EH (cell line): ENCODE measurements at places on chromosomes 3 and 15.

DNA sequence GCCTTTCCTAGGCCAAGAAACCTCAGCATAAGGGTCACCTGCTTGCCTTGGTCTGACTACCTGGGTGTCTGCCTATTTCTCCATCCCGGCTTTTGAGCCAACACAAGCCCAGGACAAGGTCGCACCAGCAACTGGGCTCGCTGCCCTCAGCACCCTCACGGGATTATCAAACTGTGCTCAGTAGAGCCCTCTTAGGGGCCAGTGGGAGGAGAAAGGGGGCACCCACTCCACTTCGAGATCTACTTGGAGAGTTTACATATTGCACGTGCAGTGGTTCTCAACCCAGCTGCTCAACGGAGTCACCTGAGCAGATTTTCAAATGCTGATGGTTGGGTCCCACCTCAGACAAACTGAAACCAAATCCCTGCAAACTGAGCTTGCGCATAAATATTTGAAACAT, 31.1 kb downstream of the TSPAN3 start:
- DNase-seq, result no peak

DNA sequence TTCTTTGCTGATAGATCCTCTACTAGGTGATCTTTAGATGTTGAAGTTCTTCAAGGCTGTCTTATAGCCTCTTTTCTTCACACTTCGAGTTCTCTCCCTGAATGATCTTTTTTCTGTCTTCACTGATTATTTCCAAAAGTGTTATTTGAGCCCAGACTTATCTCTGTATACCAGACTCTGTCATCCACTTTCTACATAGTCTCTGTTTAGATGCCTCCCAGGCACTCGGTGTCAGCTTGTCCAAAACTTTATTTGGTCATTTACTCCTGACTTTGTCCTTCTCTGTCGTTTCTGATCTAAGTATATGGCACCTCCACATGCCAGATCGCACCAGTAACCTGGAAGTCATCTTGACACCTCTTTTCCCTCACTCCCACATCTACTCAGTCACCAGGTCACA, 27.6 kb downstream of the KLHL18 start:
- no peak for DNase-seq

DNA sequence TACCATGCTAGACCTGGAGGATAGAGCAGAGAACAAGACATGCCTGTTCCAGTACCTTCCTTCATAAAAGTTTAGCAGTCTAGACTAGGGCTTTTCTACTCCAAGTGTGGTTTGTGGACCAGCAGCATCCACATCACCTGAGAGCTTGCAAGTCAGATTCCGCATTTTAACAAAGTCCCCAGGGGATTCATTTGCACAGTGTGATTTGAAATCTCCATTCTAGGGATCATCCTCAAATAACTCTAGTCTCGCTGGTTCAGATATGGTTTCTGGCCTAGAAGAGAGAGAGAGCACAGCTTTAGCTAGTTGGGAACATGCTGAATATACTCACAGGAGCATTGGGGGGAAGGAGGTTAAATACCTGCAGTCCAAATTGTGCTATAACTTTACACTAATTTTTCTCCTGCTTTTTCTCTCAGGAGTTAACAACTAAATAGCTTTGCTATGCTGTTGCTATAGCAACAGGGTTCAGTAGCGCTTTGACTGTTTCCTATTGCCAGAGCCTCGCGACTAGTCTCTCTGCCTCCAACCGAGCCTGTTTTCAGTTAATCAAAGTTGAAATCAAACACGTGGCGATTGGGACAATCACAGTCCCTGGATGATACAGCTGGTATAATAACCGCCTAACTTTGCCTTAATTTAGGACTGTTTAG, 64.0 kb upstream of the RASGRF1 start:
- no peak for DNase-seq

- DNase-seq, result no peak
Measured at GRCh38 chr15:75121491-75121890, 80.2 kb upstream of the C15orf39 start.

- DNase-seq, result no peak
Measured at GRCh38 chr15:50821476-50821875, 56.0 kb upstream of the SPPL2A start.

DNA sequence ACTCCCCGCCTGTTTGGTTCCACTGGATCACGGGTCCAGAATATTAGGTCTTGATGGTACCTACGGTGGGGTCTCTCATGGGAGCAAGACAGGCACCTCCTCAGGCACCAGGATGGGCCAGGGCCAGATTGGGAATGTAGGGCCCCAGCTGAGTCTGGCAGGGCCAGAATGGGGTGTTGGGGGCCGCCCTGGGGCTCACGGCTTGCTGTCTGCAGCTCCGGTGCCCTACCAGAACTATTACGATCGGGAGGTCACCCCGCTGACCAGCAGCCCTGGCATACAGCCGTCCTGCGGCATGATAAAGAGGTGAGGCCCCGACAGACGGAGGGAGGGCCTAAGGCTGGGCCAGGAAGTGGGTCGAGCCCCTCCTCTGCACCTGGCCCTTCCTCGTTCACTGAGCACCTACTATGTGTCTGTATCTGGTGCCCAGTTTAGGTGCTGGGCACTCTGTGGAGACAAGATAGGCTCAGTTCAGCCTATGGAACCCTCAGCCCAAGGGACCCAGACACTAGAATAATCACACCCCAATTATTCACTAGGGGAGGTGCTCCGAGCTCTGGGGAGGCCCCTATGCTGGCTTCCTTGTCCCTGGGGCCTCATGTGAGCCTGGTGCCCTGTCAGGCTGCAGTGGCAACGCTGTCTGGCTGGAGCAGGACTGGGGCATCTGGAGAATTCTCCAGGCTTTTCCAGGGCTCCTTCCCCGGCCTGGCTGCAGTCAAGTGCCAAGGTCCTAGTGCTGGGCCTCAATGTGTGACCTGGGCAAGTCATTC, 37.9 kb downstream of the PSTPIP1 start:
- no peak for DNase-seq

DNA sequence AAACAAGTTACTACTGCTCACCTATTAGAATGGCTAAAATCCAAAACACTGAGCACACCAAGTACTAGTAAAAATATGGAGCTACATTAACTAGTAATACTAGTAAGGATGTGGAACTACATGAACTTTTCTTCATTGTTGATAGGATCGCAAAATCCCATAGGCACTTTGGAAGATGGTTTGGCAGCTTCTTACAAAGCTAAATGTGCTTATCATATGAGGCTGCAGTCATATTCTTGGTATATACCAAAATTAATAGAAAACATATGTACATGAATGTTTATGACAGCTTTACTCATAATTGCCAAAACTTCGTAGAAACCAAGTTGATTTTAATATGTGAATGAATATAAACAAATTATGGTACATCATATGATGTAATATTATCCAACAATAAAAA, 366.8 kb upstream of the KCNMB2 start:
- DNase-seq, result no peak

- DNase-seq, result no peak
Measured at GRCh38 chr3:124997303-124998246, 58.2 kb downstream of the HEG1 start.

DNA sequence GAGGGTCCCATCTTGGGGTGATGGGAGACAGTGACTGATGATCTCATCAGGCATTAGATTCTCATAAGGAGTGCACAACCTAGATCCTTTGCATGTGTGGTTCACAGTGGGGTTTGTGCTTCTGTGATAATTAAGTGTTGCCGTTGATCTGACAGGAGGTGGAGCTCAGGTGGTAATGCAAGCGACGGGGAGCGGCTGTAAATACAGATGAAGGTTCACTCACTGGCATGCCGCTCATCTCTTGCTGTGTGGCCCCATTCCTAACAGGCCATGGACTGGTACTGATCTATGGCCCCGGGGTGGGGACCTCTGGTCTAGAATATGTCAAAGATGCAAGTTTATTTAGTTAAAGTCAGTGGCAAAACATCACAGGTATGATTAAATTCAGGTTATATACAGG, 8.7 kb downstream of the MEF2A start:
- DNase-seq, result no peak

DNA sequence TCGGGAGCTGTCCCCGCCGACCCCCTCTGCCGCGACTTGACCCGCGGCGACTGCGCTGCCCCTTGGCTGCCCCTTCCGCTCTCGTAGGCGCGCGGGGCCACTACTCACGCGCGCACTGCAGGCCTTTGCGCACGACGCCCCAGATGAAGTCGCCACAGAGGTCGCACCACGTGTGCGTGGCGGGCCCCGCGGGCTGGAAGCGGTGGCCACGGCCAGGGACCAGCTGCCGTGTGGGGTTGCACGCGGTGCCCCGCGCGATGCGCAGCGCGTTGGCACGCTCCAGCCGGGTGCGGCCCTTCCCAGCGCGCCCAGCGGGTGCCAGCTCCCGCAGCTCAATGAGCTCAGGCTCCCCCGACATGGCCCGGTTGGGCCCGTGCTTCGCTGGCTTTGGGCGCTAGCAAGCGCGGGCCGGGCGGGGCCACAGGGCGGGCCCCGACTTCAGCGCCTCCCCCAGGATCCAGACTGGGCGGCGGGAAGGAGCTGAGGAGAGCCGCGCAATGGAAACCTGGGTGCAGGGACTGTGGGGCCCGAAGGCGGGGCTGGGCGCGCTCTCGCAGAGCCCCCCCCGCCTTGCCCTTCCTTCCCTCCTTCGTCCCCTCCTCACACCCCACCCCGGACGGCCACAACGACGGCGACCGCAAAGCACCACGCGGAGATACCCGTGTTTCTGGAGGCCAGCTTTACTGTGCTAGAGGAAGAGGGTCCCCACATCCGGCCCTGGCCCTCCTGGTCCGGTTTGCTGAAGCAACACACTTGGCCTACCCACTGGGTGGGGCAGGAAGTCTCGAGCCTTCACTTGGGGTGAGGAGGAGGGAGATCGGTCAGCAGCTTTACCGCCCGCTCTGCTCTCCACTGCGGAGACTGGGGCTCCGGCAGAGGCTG, at the start of gene RASSF1:
Gene RASSF1 (minus strand): TSS at position 389 of the 882 bp plus-strand sequence. CDS start 31 bp downstream, at position 358.
- DNase-seq, result peak; percentile 80

DNA sequence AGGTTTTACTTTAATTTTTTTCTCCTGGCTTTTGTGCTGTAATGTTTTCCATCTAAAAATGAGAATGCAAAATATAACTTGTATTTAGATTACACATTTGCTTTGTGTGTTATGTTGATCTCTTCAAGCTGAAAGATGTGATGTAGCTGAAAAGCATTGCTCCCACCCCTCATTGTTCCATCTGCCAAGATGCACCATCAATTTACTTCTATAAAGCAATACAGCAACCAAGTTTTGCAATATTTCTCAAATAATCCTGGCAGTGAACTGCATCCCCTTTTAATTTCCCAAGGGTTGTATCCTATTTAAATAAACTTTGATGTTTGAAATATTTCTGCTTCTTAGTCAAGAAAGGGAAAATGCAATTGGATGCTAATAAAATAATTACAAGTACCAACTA, 52.6 kb upstream of the DUT start:
- DNase-seq, result no peak

DNA sequence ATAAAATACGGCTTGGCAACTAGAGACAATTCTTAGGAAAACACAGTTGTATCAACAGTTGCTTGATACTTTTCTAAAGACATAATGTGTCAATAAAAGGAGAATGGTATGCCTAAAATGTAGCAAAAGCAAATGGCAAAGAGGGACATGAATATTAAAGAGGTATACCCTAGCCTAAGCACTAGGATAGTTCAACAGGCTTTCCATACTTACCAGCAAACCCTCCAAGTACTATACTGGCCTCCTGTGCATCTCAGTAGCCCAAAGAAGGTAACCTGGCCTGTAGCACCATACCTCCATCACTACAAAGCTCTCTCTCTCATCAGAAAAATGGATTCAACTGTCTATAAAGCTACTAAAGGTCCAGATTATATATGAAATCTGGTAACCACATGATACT, 7.5 kb downstream of the SETD2 start:
- peak; percentile 7 for DNase-seq

DNA sequence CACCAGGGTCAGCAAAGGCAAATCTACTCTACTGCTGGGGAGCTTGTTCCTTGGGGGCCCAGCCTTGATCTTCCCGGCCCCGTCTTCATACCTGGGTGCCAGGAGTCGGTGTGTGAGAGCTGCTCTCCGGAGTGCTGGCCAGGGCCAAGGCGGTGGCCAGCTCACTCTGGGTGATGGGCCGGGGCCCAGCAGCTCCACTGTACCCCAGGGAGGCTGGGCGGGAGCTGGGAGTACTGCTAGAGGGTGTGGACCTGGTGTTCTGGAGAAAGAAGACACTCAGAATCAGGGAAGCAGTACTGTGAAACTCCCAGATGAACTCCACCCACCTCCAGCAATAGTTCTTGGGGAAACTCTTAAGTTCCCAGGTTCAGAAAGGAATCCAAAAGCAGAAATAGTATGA, 11.9 kb downstream of the UBL7 start:
- no peak for DNase-seq

DNA sequence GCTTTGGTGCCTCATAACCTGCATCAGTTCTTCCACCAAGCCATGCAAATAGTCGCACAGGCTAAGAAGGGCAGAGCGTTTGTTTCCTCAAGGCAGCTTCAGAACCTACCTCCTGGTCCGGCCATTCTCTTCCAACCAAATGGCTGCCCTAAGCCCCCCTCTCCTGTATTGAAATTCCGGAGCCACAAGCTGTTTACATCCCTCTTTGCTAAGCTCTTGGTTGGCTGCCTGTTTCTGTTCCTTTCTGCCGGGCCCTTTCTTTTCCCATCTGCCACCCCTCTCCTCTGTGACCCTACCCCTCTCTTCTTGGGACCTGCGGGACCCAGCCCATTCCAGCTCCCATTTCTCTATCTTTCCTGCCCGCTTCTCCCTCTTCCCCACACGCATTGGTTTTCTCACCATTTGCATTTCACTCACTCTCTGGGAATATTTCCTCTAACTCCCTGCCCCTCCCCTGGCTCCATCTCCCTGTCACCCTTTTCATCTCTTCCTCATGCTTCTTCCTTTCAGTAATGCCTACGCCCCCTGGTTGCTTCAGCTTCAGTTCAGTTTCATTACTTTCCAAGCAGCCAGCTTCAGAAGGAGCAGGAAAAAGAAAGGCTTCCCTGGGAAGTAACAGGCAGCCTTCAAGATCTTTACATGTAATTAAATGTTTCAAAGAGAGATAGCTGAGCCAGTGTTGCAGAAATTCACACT, 113.5 kb downstream of the RAB11A start:
- no peak for DNase-seq

GRCh38 chr3:182292591-182292990, 500.7 kb upstream of the ATP11B start:
- DNase-seq, result no peak

DNA sequence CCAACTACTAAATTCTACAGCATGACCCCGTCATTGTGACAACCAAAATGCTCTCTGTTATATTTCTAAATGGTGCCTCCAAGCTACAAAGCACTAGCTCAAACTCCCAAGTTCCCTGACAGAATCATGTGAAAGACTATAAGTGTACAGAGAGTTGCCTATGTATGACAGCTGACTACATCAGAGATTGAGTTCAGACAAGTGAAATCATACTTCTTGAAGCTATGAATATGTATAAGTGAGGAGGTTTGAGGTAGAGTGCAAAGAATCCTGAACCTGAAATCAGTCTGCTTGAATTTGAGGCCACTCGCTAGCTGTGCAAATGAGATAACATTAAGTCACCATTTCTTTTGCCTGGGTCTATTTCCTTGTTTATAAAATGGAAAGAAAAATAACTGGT, 63.9 kb upstream of the TP63 start:
- no peak for DNase-seq

GRCh38 chr3:114892131-114892879, 254.8 kb downstream of the ZBTB20 start:
- DNase-seq, result no peak
